ENCODE measurements at places on chromosomes 4 and X.

DNA sequence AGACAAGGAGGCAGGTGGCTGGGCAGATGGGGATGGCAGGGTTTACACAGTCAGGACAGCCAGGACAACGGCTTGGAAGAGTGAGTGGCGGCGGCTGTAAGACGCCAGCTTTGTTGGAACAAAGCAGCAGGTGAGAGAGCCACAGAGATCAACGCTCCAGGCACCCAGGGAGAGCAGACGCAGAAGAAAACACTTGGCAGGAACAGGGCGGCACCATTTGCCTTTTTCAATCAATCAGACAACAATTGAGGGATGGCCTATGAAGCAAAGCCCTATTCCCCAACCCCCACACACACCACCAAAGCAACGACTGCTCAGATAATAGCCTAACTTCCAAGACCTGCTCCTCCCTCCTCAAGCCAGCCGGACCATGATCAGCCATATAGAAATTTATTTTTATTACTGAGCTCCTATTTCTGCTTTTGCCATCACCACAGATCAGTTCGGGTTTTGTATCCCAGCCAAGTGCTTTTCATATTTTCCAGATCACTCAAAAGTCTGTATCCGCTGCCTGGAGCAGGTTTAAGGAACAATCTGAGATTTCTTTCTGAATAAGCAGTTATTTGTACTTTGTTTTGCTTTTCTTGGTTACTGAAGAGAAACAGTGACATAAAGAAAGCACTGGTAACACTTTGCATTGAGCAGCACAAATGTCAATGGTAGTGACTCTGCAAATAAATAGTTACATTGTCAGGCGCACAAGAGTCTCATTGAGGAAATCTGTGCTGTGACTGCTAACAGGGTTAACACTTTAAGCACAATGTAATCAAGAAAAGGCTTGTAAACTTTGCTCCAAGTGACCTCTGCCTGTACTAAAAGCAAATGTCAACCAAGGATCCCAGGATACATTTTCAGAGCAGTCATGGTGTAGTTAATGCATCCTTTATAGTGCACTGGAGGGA is 81.8 kb upstream of the RBPJ start:
- DNase-seq: no peak

- no peak for DNase-seq
Observed at GRCh38 chrX:25059273-25059672, 43.5 kb upstream of the ARX start.

DNA sequence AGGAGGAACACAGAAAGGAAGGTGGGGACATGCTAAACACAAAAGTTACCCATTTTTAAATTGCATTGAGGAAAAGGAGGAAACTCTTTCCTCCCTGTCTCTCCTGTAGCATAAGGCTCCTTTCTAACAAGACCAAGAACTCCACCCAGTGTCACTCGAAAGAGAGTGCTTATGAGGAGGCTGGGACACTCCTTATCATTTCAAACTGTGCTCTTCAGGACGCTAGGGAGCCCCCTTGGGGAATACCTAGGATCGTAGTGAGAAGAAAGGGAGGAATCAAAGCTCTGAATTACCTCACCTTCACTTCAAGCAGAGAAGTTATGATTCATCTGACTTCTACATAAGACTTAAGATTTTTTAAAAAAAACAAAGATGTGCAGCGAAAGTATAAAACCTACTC is 65.5 kb downstream of the F9 start:
- no peak for DNase-seq

- DNase-seq: no peak
Observed at GRCh38 chrX:56661193-56661592, 67.8 kb upstream of the NBDY start.

- no peak for DNase-seq
Observed at GRCh38 chr4:72666910-72667309, 97.9 kb upstream of the ADAMTS3 start.

GRCh38 chr4:188214861-188215260 is 75.6 kb downstream of the TRIML1 start:
- DNase-seq: no peak

GRCh38 chrX:20742106-20742505 is 475.4 kb upstream of the RPS6KA3 start:
- DNase-seq: no peak

Data from NCI-H1048 (cell line).